ENCODE measurements at places on chromosomes 2 and 18. TPM values are rescaled to one million over a fixed set of nuclear protein-coding genes. Genes with fewer than 3 reads are reported as not detected.

KRTCAP3 gene
- not detected for total RNA-seq

DNA sequence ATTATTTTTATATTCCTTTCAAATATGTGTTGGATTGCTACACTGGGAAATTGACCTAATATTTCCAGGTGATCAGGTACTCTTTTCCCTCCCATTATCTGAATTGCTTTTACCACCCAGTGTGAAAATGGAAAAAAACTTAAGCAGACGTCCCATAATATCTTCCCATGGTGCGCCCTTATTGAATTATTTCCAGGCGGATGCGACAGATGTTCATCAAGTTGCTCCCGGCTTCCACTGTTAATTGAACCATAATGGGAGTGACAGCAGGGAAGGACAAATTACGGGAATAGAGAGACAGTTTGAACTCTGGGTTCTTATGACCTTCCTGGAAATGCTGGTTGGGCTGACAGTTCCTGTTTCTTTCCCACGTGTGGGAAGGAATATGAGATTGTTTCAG lies 93.3 kb downstream of the THSD7B start:
- DNase-seq = no peak
- H3K36me3 ChIP-seq = no peaks in the 10 kb centered on the region
- no peaks in the 10 kb centered on the region for H3K4me1 ChIP-seq
- H3K27ac ChIP-seq = no peak overlapping the region

GPBAR1 gene
- not detected for total RNA-seq

DNA sequence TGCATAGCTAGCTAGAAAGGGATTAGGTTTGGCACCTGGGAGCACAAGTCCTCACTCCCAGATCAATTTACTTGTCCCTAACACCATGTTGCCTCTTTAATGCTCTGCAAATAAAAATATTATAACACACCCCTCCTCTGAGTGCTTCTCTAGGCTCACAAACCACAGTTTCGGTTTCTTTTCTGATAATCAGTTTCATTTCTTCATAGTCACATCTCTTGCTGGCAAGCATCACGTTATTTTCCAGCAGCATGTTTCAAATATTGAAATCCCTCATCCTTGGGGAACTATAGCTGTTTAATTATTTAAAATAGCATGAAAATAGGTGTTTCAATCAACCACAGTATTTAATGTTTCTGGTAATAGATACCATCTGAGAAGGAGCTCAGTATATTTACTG lies 13.9 kb upstream of the SMCHD1 start:
- no peak for DNase-seq
- no peak overlapping the region for H3K27ac ChIP-seq
- no peaks in the 10 kb centered on the region for H3K27me3 ChIP-seq
- no peaks in the 10 kb centered on the region for H3K4me1 ChIP-seq
- H3K4me3 ChIP-seq = peak overlapping the region; percentile 10

DNA sequence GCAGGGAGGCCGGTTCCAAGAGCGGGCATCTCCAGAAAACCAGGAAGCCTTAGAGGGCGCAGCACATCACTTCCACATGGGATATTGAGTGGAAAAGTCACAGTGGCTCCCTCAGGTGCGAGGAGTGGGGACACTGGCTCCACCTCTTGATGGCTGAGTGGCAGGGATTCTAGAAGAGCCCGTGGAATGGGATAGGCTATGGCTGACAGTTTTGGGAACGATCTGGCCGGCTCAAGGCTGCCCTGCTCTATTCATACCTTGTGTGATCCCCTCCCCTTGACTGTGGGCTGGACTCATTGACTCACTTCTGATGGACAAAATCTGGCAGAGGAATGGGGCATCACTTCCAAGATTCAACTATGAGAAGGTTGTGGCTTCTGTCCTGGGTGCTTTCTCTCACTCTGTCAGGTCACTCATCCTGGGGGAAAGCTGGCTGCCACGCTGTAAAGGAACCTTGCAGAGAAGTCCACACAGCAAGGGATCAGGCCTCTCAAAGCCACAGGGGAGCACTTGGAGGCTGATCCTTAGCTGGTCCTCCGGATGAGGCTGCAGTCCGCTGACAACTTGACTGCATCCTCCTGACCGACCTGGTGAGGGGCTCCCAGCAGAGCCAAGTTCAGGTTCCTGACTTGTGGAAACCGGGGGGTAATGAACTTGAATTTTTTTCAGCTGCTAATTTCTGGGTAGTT lies 46.7 kb upstream of the HS6ST1 start:
- no peaks in the 10 kb centered on the region for H3K27me3 ChIP-seq
- no peak for DNase-seq
- H3K4me3 ChIP-seq = no peak overlapping the region
- no peak overlapping the region for H3K27ac ChIP-seq
- H3K4me1 ChIP-seq = no peaks in the 10 kb centered on the region

DNA sequence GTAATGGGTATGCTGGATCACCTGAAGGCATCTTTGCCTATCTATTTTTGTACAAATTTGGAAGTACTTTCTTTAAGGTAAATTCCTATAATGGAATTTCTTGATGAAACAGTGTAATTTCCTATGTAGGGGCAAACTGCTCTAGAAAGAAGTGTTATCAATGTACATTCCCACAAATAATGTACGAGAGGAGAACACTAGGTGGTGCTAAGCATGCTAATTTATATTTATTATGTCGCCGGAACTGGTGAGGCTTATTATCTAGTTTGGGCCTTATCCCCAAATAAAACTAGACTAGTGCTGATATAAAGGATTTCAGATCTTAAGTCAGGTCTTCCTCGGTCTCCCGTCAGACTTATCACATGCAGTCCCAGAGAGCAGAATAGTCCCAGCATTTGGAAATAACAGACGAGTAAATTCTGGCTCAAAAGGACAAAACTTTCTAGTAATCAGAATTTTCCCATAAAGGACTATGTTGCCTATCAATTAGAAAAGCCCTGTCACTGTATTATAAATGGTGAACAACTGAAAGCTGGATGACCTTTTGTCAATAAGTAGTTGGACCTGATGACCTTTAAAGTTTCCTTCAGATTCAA lies 86.9 kb upstream of the RBBP8 start:
- no peak for DNase-seq
- H3K4me1 ChIP-seq = no peaks in the 10 kb centered on the region
- no peaks in the 10 kb centered on the region for H3K27me3 ChIP-seq
- H3K36me3 ChIP-seq = no peaks in the 10 kb centered on the region

- DNase-seq = no peak
- no peaks in the 10 kb centered on the region for H3K4me1 ChIP-seq
- no peaks in the 10 kb centered on the region for H3K27me3 ChIP-seq
- no peak overlapping the region for H3K27ac ChIP-seq
Observed at GRCh38 chr2:82650038-82650437, 1809.0 kb downstream of the SUCLG1 start.

DNA sequence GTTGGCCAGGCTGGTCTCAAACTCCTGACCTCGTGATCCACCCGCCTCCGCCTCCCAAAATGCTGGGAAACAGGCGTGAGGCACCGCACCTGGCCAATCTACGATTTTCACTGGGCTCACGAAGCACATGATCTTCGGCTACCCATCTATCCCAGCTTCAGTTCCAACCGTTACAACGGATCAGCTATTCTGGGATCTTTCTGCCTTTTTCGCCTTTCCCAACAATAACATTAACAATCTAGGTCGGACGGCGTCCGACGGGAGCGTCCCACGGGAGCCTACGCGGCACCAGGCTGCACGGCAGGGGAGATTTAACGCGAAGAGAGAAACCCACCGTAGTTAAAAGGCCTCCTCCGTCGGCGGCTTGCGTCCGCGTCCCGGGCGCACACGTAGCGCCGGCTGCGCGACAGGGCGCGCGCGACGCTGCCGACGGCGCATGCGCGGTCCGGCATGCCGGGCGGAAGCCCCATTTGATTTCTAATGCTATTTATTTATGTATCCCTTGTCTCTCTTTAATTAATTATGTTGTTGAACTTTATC lies at the start of gene MSL3B:
TSS of gene MSL3B (minus strand) at position 394 of the 540 bp plus-strand sequence.
- H3K4me1 ChIP-seq = no peaks in the 10 kb centered on the region
- H3K27me3 ChIP-seq = no peaks in the 10 kb centered on the region
- H3K4me3 ChIP-seq = peak within 1 kb of the TSS; percentile 59
- H3K27ac ChIP-seq = no peak within 1 kb of the TSS
- no peak for DNase-seq

- no peaks in the 10 kb centered on the region for H3K27me3 ChIP-seq
- no peak for DNase-seq
- no peaks in the 10 kb centered on the region for H3K4me1 ChIP-seq
- no peak overlapping the region for H3K4me3 ChIP-seq
Observed at GRCh38 chr18:32930695-32931301, 158.0 kb upstream of the KLHL14 start.

KANSL3 gene
- total RNA-seq = 56.1 TPM

- no peak overlapping the region for H3K27ac ChIP-seq
- no peaks in the 10 kb centered on the region for H3K27me3 ChIP-seq
- H3K36me3 ChIP-seq = no peaks in the 10 kb centered on the region
- H3K4me1 ChIP-seq = no peaks in the 10 kb centered on the region
- no peak overlapping the region for H3K4me3 ChIP-seq
Observed at GRCh38 chr2:160469621-160470204, 23.9 kb downstream of the RBMS1 start.

ORMDL1 gene
- 68.6 TPM for total RNA-seq

DNA sequence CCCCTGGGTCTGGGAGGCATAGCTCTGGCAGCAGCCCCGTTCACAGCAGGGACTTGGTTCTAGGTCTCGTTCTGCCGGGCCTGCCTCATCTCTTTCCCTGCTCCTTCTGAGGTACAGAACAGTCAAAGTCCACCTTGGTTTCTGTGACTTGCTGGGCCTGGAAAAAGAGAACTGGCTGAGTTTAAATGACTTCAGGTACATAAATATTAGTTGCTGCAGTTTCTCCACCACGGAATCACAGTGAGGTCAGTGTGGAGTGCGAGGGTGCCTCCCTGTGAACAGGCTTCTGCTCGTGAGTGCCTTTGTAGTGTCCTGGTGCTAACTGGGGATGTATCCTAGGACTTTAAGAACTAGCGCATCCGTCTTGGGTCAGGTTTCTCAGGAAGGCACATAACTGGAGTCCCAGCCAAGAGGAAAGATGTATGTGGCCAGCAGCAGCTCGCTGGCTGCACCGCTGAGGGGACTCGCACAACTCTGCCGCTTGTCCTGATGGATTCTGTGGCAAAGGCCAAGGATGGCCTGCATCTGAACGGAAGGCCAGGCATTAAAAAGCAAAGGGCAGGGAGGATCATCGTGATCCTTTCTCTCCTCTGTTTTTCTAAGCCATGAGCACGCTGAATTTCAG lies 188.6 kb downstream of the SH3RF3 start:
- H3K27ac ChIP-seq = peak overlapping the region; percentile 69
- H3K36me3 ChIP-seq = no peaks in the 10 kb centered on the region
- H3K4me3 ChIP-seq = peak overlapping the region; percentile 45
- no peaks in the 10 kb centered on the region for H3K27me3 ChIP-seq
- H3K4me1 ChIP-seq = peaks cover 31% of the 10 kb centered on the region

CSRNP3 gene
- total RNA-seq = 2.8 TPM

GRCh38 chr2:69208023-69208595 lies 178.9 kb downstream of the GFPT1 start:
- no peak overlapping the region for H3K27ac ChIP-seq
- no peak overlapping the region for H3K4me3 ChIP-seq
- no peaks in the 10 kb centered on the region for H3K27me3 ChIP-seq
- H3K36me3 ChIP-seq = peaks cover 7% of the 10 kb centered on the region
